NCI-H774 (cell line): ENCODE measurements at places on chromosomes 13 and 19.

- DNase-seq = no peak
These were observed 115.8 kb downstream of the KATNAL1 start for GRCh38 chr13:30191491-30192100.

DNA sequence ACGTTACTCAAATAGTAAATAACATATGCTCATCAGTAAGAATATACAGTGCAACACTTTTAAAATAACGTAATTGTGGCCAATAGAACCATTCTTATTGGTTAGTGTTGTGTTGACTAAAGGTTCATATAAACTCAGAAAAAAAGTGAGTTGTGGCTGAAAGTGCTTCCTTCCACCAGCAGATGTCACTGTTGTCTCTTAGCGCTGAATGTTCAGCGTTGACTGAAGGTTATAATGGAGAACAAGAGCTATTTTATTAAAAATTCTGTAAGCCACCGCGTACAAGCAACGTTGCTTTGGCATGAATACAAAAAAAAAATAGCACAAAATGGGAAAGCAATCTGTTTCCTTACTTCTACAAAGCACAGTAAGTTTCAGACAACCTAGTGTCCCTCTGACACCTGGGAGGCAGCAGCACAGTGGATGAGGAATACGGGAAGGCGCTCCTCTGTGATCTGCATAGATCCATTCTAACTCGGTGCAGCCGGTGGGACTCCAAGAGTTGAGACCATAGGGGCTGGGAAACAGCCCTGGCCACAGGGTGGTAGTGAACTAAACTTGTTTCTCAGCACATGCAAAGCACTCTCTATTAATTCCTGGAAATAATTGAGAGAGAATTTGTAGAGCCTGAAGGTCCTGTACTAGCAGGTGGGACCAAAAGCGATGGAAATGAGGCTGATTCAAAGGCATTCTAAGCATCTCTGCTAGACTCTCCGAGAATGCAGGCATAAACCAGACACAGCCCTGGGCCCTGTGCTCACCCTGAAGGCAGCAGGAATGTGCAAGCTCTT, 23.9 kb upstream of the OXGR1 start:
- DNase-seq = peak; percentile 32

DNA sequence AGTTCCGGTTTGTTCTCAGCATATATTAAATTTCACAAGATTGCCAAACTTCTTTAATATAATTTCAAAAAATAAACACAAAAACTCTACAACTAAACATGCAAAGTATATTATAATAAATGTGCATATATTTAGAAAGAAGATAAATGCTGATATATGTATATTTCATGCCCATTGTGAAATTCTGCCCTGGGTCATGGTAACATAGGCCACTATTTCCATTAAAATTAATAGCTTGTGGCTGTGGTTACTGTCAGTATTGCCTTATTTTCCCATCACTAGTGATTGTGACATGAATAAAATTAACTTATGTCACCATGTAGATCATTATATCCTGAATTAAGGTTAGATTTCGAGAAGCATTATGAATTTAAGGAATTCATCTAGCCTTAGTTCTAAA, 410.9 kb downstream of the DACH1 start:
- DNase-seq = no peak

DNA sequence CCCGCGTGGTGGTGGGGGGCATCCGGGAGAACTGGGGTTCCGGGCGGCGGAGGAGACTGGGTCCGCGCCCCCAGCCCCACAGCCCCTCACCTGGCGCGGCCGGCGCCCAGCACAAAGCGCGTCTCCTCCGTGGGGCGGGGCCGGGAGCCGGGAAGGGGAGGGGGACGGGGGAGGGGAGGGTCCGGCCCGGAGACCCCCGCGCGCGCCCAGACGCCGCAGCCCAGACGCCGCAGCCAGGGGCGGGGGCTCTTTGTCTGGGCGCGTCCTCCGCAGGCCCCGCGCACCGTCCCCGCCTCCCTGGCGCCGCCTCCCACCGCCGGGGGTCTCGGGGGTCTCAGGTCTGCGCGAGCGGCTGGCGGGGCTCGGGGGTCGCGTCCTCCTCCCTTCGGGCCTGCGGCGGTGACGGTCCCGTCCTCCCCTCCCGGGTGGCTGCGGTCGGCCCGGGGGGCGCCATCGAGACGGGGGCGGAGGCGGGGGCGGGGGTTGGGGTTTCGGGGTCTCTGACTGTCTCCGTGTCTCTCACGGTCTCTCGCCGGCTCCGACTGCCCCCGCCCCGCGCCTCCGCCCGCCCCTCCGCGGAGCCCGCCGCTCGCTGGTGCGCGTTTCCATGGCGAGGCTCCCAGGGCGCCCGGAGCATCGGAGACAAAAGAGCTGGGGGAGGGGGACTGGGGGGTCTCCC, at the start of gene PLPPR3:
Gene PLPPR3, minus strand, starts transcription at position 131 of the 679 bp plus-strand sequence. CDS start 396 bp downstream, outside the sequence.
- DNase-seq = no peak

DNA sequence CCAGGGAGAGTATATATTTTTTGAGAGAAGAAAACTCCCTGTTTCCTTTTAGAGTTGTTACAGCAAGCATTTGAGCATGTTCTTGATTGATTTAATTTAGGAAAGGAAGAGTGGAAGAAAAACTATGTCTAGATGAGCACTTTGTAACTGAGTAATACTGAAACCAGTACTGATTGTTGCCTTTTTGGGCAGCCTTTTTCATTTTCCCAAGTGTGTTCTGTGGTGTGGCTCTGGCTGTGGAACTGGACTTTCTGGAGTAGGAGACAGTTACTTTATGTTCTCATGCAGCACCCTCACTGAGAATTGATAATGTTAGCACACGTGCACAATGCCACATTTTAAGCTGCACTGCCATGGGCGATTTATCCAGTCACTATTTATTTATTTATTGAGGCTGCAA, 211.5 kb downstream of the LMO7 start:
- no peak for DNase-seq

GRCh38 chr13:61030445-61030844, 385.2 kb downstream of the PCDH20 start:
- no peak for DNase-seq

DNA sequence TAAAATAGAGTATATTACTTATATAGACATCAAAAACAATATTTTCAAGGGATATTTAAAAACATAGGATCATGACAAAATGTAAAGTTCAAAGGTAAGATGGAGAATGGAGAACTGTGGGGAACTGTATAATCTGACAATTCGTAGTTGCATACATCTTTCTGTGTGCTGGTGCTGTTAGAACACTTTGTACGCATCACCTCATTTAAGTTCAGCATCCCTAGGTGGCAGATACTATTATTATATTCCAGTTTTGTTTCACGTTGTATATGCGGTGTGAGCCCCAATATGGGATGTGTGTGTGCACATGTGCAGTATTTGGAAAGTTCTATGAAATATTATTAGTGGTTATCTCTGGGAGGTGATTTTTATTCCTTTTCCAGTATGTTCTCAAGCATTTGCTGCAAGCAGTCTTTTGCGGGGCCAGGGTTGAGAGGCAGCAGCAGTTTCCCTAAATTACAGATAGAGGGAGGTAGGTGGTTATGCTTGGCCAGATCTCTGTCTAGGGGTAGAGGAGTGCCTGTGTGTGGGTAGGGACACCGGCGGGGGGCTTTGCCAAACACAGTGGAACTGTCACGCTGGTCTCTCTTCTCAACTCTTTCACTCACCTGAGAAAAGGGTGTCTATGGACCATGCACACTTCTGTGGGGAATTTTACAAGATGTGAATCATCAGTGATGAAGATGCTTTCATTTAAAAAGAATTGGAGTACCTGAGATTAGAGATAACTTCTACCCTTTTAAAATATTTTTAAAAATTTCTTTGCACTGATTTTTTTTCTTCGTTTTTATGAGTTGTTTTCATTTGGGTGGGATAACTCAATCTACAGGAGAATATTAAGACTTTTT, 55.6 kb upstream of the ALOX5AP start:
- DNase-seq = no peak

GRCh38 chr13:99051768-99052455, 74.0 kb upstream of the DOCK9 start:
- no peak for DNase-seq

GRCh38 chr19:723247-723646, 14.5 kb downstream of the PALM start:
- DNase-seq = no peak

- DNase-seq = no peak
These were observed 33.1 kb upstream of the CYP2S1 start for GRCh38 chr19:41159881-41160280.

DNA sequence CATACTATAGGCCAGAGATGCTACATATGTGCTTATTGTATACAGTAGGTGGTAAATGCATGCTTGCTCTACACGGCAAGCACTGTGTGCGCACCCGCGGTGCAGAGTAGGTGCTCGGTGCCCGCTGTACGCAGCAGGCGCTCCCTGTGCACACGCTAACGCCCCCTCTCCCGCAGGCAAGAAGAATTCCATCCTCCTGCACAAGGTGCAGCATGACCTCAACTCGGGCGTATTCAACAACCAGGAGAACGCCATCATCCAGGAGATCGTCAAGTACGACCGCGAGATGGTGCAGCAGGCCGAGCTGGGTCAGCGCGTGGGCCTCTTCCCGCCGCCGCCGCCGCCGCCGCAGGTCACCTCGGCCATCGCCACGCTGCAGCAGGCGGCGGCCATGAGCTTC, 17.7 kb downstream of the POLRMT start:
- DNase-seq = no peak

- no peak for DNase-seq
These were observed 66.5 kb downstream of the COL4A2 start for GRCh38 chr13:110373617-110374016.

GRCh38 chr13:52992110-52992509, 36.5 kb upstream of the OLFM4 start:
- no peak for DNase-seq

DNA sequence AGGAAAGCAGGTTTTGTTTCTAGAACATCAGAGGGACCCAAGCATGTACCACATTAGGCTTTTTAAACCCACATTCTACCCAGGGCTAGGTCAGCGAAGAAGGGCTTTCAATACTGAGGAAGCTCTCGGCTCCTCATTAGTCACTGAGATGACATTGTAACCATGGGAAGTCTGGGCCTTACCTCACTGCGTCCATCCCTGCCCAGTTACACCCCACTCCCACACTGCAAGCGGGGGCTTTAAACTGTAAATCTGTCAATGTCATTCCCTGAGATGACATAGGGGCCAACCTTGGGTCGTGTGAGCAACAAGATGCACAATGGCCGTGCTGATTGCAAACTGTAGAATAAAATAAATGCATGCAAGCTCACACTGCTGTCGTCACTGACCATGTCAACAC, 21.7 kb upstream of the TFDP1 start:
- no peak for DNase-seq

DNA sequence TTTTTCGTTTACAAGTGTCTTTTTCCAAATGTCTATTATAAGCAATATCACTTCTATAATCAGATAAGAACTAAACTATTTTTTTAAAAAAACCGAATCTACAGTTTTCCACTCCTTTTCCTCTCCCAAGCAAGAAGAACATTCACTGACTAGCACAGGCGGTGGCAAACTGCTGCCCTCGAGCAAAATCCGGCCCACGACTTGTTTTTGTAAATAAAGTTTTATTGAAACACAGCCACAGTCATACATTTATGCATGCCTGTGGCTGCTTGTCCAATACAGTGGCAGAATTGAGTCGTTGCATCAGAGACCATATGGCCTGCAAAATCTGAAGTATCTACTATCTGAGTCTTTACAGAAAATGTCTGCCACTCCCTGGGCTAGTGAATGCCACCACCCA, 27.4 kb downstream of the INSR start:
- DNase-seq = no peak

- peak; percentile 45 for DNase-seq
These were observed at the start of gene RASL11A for GRCh38 chr13:27270594-27271520. RASL11A (plus strand) TSS chr13:27270830; CDS start chr13:27270945, 115 bp downstream.

GRCh38 chr13:99344610-99345208, 37.5 kb upstream of the GPR183 start:
- DNase-seq = no peak

DNA sequence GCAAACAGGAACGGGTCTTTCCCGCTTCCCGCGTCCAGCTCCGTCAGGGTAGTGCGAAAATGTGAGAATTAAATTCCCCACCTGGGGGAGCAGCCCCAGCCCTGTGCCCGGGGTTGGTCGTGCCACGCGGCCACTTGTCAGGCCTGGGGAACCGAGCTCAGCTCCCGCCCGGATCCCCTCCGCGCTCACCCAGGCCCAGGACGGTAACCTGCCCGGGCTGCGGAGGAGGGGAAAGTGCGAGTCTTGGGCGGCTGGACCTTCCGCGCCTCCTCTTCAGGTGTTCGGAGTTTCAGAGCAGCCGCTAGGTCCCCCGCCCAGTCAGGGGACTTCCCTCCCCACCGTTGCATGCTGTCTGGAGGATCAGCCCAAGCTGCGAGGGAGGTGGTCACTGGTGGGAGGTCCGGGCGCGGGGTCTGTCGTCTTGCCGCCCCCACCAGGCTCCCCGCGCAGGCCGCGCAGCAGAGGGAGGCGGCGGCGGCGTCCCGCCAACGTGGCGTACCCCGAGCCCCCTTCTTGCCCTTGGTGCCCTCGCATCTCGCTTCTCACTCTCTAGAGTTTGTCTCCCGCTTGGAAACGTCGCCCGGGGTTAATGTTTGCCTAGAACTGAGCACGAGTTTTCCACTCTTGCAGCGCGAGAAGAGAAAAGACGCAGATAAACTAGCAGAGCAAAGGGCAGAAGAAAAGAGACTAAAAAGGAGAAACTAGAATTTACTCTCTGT, 8.1 kb downstream of the URAD start:
- no peak for DNase-seq

DNA sequence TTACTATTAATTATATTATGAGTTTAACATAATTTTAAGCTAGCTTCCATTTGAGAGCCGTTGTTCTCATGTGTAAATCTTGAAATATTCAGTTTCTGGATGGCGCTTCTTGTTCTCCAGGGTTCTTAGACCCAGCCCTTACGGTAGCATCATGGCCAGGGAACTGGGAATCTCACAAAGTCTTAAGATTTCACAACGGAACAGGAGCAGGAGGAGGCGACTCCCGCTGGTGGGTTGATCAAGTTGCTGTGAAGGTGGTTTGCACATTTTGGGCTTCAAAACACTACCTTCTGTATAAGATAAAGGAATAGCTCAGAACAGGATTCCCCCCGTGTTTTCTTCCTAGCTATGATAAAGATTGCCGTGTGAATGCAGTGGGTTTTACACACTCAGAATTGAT, 2.8 kb downstream of the NAXD start:
- DNase-seq = no peak

DNA sequence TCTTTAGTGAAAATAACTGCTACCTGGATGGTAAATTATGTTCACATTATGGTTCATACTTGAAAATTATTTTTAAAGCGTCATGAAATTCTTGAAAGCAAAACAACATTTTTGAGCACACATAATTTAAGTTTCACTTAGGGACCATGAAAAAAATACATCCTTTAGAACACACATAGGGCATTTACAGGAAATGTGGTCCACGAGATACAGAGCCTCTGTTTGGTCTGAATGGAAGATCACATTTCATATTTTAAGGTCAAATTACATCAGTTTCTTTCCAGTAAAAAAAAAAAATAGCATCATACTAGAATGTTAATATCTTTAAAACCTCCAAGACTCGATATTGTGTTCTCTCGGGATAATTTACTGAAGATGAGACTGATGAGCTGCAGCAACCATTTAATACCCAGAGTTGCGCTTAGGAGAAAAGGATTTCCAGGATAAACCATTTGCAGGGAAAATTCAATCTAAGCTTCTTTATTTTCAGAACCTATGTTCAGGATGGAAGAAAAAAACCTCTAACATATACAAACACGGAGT, 720.7 kb downstream of the DIAPH3 start:
- no peak for DNase-seq
